ENCODE measurements at places on chromosomes 7 and 10.

- no peak for DNase-seq
Observed at GRCh38 chr7:18684916-18685315, 189.4 kb downstream of the HDAC9 start.

- DNase-seq = no peak
Observed at GRCh38 chr7:149468208-149468607, 7.3 kb upstream of the ZNF777 start.

GRCh38 chr7:146557971-146558469, 441.4 kb downstream of the CNTNAP2 start:
- no peak for DNase-seq

- DNase-seq = no peak
Observed at GRCh38 chr7:4815609-4816418, 40.4 kb downstream of the AP5Z1 start.

DNA sequence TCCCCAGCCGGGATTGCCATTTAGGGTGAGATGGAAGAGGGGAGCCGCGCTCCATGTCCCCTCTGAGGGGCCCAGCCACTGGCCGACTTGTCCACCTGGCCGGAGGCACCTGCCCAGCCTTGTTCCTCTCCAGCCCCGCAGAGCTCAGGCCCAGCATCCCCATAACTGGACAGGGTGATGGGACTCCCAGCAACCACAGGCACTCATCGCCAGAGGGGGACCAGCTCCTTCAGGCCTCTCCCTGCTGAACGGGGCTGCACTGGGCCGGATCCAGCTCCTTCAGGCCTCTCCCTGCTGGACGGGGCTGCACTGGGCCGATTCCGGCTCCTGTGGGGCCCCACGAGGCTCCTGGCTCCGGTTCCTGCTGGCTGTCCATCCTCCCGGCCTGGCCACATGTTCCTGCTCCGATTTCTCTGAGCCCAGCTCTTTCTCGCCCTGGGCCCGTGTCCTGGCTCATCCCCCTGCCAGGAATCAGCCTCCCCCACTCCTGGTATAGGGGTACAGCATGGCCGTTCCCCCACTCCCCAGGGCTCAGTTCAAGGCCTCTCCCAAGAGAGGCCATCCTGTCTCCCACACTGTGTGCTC, 56.1 kb upstream of the ADGRA1 start:
- DNase-seq = no peak

GRCh38 chr7:11969643-11970042, 137.6 kb upstream of the THSD7A start:
- no peak for DNase-seq

DNA sequence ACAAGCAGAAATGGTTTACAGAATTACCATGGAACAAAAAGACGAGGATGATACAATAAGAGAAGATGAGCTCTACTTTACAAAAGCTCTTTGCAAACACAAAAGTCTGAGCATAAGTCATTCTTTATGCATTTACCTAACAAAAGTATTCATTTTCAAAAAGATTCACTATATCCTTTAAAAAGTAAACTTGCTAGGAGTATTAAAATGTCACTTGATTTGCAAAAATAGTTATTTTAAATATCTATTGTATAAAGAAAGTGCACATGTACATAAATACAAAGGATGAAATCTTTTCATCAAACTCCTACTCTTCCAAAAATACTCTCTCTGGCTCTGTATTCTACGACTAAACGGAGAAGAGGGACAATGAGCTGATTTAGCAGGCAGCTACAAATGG, 146.4 kb upstream of the STEAP1 start:
- no peak for DNase-seq

DNA sequence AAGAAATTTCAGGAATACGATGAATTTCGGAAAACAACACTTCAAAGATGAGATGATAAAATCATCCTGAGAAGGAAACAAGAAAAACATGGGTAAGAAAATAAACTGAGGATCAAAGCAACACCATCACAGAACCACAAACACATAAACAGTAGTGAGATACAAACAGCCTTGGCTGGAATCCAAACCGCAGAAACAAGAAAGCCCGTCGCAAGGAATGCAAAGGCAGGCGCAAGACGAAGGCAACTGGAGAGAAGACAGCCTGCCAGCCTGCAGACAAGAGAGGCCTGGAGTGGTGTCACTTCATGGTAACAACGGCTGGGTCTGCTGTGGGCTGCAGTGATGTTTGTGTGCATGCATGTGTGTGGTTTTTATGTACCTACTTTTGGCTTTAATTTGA, 61.8 kb upstream of the DRGX start:
- DNase-seq = no peak

- DNase-seq = no peak
Observed at GRCh38 chr10:33193701-33194521, 140.6 kb downstream of the NRP1 start.

DNA sequence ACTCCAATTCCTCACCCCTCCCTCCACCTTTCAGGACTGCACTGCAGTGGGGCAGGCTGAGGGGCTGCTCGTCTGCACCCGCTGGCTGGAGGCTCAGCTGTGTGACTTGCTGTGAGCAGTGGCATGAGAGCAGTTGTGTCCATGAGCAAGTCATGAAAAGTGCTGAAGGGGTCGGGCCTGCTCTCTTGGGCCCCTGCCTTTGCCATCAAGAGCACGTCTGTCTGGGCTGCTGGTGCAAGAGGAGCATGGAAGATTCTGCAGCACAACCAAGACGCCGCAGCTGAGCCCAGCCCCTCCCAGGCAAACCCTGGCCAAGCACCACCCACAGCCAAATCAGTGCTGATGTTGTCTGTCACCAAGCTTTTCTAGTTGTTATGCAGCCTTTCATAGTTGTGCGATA, 284.3 kb downstream of the TCERG1L start:
- DNase-seq = no peak

GRCh38 chr10:111146025-111146640, 69.3 kb downstream of the ADRA2A start:
- DNase-seq = no peak

DNA sequence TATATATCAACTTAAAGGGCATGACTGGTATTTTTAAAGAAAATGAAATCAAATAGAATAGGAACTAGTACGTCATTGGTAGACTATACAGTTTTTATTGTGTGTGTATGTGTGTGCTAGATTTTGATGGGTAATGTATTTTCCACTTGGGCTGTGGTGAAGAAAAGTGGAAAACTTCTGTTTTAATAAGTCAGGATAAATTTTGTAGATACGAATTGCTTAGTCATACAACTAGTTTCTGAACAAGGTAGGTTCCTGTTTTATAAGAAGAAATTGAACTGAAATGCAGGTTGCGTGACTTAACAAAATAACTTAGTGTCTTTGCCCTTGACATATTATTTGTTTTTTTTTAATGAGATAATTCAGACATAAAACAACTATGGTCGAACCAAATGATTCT, 24.3 kb downstream of the UBN2 start:
- no peak for DNase-seq

GRCh38 chr7:159122276-159122675, 22.4 kb downstream of the VIPR2 start:
- DNase-seq = no peak

DNA sequence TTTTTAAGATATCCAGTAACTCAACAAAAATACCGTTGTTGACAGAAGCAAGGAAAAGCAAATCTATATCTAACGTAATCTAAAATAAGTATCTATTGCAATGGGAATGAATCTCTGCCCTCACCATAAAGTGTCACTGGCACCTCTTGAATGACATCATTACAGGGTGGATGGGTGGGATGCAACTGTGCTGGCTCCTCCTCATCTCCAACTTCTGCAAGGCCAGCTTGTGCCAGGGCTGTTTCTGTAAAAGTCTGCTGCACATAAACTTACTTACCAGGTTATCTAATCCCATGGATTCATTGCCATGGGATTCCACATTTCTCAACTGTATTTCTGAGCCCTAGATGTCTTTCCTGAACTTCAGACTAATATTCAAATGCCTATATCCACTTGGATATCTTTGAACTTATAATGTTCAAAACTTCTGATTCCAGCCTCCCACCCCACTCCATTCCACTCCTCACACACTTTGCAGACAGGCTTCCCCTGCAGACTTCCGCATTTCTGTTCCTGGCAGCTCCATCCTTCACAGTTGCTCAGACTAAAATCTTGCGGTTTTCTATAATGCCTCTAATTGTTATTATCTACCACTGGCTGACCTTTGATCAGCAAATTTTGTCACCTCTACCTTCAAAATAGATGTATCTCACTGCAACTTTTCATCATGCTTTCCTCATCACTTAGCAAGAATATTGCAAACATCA, 10.7 kb downstream of the FGL2 start:
- no peak for DNase-seq
